ENCODE measurements at places on chromosomes 4 and X.

DNA sequence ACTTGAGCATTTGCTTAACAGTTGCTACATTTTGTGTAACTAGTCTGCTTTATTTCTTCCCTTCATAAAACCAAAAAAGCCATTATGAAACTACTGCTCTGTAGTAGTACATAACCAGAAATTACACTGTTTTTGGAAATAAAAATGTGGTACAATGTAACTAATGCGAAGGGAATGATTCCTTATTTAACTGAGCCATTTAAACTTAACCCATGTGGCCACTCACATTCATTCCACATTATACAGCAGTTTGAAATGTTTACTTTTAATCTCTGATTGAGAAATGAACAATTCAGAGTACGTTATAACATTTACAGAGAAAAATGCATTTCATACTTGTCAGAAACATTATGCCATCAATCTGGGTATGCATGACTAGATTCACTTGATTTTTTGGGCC, 94.2 kb downstream of the NYX start:
- DNase-seq = no peak

DNA sequence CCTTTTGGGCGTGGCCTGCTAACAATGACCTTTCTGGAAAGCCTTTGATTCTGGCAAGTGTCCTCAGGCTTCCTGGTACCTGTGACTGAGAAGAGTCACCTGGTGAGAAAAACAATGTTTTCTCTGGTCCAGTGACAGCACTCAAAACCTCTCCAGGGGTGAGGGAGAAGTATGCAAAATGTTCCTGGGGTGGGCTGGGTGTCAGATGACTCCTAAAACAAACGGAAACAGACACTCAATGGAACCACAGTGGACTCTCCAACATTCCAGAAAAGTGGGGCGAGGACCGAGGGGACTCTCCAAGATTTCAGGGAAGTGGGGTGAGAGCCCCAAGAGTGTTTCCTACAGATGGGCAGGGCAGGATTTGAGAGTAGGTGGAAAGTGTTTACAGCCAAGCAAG, 69.5 kb downstream of the ANAPC4 start:
- no peak for DNase-seq

DNA sequence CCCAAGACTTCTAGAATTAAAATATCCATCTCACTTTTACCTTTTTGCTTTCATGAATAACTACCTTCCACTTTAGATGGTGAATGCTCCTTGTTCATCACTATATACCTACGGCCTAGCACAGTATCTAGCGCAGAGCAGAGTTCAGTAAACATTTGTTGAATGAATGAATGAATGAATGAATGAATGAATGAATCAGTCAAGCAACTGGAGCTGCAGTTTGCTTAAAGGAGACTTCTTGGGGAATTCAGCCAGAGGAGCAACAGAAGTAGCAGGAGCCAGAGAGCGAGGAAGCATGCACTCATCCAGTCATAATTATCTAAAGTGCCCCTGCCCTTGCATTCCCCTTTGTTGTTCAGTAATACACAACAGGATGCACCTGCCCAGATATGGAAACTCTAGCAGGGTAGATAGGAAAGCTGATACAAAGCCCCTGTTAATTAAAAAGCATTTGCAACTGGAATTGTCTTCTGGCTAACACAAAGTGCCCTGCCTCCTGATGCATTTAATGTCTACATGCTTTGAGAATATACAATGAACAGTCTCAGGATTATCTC, 103.0 kb upstream of the MBNL3 start:
- peak; percentile 96 for DNase-seq

DNA sequence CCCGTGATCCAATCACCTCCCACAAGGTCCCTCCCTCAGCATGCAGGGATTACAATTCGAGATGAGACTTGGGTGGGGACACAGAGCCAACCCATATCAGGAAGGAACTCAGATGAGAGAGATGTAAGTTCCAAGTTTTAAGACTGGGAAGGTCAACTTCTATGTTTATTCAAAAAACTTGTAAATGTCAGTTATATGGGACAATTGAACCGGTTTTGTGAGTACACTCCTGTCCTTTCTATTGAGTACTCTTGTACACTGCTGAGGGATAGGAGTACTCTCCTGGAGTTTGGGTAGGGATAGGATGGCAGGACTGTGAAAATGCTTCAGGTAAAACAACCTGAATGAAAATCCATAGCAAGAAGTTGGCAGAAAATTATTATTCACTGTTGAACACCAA, 239.1 kb downstream of the ZNF674 start:
- no peak for DNase-seq

- DNase-seq = no peak
Measured at GRCh38 chr4:98786866-98787265, 128.5 kb upstream of the TSPAN5 start.

All from NCI-H1436 (cell line).